Endothelial cell of umbilical vein (primary cell): ENCODE measurements at places on chromosomes 6 and 20. TPM values are rescaled to one million over a fixed set of nuclear protein-coding genes. Genes with fewer than 3 reads are reported as not detected.

- peak; percentile 76 for DNase-seq
Observed at GRCh38 chr6:118896339-118897136, 2.6 kb downstream of the ASF1A start.

DNA sequence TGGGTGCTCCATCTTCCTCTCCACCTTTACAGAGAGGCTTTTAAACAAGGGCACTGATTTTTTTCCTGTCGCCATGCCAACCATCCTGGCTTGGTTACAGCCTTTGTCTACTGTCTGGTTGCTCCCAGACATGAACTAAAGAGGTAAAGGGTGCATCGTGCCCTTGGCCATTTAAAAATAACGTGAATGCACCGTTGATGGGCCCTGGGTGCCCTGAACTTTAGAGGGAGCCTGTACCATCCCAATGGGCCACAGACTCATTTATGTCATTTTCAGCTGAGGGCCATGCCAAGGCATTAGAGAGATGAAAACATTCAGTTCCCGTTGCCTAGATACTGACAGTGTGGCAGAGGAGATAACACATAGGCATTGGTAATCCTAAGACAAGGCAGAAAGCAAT lies 23.3 kb downstream of the TMC2 start:
- DNase-seq = no peak

GRCh38 chr20:52799130-52799529 lies 173.0 kb upstream of the TSHZ2 start:
- DNase-seq = no peak

DNA sequence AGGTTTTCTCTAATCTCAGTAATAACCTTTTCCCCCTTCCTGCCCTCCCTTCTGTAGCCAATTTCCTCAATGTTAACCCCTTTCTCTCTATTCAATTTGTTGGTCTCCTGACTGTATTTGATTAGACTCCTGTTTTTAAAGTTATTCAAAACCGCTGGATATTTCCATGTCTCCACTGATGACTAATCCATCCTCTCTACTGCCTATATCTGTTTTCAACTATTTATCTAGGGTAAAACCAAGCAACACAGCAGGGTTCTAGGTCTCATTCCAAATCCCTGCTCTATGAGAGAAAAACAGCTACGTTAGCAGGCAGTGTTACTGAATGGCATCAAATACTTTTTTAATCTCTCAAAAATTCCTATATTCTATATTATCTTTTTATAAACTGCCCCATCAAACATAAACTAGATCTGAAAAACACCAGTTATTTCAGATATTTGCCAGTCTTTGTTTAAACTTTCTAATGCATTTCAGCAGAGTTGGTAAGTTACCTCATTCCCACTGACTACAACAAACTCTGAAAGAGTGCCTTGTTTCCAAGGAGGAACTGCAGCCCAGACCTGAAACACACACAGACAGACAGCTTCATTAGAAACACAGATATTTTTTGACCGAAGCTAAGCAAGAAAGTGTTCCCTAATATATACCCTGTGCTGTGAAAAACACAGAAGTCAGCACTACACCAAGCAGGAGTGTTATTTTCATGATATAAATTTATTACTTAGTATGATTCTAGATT lies 8.2 kb downstream of the RTN4IP1 start:
- DNase-seq = peak; percentile 88

DNA sequence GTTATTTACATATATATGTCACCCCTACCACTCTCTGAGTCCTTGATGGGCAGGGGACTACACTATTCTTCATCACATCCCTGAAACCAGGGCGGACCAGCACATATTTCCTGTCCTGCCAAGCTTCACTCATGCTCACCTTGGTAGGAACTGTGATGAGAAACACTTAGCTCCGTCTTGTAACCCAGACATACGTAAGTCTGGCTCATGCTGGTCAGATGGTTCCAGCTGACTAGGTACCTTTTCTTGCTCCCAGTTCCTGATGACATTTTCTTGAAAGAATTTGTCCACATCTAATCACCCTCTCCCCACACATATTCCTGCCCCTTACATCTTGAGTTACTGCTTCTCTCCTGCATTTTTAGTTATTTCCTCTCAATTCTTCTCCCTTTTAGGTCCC lies 122.2 kb upstream of the MYLIP start:
- no peak for DNase-seq

DNA sequence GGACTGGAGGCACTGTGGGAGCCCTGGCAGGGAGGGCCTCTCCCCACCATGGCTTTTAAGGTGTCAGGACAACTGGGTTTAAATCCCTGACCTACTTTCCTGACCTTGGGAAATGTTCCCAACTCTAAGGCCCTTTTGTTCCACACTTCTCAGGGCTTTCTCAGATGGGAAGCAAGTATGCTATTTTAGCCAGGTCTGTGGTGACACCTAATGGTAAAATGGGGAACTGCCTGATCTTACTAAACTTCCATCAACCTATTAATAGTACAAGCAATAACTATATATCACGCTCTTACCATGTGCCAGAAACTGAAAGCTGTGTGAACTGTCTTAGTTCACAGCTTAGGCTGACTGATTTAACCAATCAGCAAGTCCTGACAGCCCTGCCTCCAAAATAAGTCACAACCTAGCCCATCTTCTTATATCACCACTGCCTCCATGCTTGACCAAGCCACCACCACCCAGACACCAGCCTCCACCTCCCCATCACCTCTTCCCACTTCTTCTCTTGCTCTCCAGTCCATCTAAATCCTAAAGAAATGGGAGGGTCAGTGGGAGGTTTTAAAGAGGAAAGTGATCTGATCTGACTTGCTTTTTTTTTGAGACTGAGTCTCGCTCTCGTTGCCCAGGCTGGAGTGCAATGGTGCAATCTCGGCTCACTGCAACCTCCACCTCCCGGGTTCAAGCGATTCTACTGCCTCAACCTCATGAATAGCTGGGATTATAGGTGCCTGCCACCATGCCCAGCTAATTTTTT lies 6.9 kb upstream of the BLCAP start:
- peak; percentile 95 for DNase-seq

DNA sequence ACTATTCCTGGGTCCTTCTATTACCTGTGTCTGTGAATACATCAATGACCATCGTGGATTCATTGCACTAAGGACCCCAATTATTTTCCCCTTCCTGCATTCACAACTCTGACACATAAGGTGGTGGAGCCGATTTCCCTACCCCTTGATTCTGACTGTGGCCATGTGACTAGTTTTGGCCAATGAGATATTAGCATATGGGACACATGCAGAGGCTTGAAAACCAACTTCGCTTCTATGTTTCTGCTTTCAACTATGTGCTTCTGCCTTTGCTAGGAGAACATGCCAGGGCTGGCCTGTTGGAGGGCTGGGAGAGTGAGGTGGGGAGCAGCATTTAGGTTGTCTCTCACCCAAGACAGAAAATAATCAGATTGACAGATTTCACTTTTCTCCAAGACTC lies 483.1 kb upstream of the JAG1 start:
- no peak for DNase-seq

DNA sequence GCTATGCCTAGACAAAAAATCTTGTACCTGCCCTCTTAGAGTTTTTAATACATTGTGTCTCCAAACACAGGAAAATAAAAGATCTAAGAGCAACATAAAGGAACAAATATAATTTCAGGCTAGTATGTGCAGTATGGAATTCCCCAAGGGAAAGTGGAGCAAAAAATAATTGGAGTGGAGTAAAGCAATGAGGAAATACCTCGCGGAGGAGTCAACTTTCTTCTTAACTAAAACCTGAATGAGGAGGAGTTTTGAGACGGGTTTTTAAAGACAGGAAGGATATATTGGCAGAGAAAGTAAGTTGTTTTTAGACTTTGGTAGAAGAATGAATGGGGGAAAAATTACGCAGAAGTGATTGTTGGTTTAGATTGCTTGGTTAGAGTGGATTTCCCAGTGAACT lies 14.0 kb downstream of the HIVEP1 start:
- peak; percentile 57 for DNase-seq

- no peak for DNase-seq
Observed at GRCh38 chr6:33813990-33814985, 10.5 kb upstream of the MLN start.

DNA sequence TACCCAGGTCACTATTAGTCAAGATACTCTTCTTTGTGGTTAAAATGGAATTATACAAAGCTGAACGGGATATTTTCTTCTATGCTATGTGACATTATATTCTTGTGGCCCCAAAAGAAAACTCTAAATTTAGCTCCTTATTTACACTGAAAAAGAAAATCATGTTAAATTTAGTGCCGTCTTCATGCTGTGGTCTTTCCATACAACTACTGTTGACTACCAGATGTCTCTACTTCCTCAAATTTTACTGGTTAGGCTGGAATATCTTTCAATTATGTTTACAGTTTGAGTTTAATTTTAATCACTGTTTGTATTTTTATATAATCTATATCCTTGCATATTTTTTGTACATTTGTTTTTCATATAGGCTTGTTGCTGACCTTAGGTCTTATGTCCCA lies 95.6 kb upstream of the FOXO3 start:
- no peak for DNase-seq

DNA sequence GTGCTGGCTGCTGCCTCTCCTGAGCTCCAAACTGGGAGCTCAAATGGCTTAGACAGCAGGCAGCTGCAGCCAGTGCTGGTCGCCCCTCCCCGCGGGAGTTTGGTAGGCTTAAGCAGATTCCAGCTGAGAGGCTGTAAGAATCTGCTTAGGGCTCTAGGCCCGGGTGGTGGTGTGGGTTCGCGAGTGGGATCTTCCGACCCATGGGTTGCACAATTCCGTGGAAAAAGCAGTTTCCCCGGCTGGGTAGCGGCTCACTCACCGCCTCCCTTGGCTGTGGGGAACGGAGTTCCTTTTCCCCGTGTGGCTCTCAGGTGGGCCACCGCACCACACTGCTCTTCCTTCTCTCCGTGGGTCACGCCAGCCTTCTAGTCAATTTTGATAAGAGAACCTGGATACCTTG lies 232.5 kb downstream of the PKHD1 start:
- DNase-seq = no peak

DNA sequence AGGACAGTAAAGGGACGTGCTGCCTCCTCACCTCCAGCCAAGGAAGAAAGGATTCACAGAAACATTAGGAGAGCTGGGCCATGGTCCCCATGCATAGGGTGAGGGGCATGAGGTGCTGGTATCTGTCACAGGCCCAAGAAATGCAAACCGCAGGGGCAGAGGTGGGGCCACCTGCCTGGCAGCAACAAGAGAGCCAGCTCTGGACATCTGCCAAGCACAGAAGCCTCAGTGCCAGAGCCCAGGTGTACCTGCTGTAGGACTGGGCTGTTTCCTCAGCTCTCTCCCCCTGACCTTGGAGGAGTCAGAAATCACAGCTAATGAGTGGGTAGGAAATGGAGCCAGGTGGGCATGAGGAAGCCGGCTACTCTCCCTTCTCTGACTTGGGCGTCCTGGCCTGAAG lies 45.3 kb downstream of the SLC2A12 start:
- no peak for DNase-seq

GRCh38 chr20:10240655-10241054 lies 22.0 kb downstream of the SNAP25 start:
- no peak for DNase-seq

DNA sequence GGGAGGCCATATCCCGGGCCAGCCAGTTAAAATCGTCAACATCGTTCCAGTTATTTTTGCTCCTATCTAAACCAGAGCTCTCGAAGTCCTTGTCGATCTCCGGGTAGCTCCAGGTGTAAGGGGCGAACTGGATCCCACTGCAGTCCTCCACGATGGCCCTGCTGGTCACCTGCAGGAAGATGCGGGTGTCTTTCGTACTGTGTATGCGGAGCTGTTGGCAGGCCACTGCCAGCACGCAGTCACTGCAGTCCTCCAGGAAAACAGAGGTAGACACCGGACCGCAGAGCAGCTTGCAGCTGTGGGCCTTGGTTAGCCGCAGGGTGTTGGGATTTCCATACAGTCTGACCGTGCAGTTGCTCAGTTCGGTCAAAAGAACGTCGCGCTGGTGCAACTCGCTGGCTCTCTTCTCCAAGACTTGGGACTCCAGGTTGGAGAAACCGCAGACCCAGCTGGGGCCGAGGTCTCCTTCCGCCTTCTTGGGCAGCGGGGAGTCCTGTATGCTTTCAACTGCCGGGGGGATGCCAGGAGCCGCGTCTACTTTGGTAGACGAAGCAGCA lies 742 bp downstream of the TBCC start:
- peak; percentile 39 for DNase-seq

DNA sequence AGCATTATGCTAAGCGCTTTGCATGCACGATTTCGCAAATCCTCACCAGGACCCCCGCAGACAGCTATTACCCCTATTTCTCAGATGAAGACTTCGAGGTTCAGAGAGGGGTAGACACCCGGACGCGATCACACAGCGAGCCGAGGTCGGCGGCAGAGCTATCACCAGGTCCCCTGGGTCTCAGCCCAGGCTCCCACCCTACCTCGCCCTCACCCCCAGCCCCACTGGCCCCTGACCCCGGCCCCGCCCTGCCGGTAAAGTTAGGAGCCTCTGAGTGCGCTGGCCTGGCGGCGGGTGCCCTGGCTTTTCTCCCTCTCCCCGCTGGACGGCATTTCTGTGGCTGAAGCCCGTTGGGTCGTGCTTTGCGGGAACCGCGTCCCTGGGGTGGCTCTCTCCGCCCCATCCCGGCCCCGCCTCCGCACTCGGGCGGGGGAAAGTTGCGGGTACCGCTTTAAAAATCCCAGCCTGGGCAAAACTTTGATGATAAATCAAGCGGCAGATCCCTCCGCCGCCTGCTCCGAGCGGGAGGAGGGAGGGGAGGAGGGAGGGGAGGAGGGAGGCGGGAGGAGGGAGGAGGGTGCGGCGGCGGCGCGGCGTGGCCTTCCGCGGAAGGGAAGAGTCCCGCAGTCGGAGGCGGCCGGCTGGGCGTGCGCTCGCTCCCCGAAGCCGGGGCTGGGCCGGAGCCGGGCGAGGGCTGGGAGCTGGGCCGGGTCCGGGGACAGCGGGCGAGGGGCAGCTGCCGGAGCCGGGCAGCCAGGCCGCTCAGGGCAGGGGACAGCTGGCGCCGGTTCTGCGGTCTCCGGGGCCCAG lies at the start of gene VSTM2L:
Gene VSTM2L, plus strand, starts transcription at position 624 of the 810 bp plus-strand sequence. CDS start 224 bp downstream, outside the sequence.
- DNase-seq = no peak

DNA sequence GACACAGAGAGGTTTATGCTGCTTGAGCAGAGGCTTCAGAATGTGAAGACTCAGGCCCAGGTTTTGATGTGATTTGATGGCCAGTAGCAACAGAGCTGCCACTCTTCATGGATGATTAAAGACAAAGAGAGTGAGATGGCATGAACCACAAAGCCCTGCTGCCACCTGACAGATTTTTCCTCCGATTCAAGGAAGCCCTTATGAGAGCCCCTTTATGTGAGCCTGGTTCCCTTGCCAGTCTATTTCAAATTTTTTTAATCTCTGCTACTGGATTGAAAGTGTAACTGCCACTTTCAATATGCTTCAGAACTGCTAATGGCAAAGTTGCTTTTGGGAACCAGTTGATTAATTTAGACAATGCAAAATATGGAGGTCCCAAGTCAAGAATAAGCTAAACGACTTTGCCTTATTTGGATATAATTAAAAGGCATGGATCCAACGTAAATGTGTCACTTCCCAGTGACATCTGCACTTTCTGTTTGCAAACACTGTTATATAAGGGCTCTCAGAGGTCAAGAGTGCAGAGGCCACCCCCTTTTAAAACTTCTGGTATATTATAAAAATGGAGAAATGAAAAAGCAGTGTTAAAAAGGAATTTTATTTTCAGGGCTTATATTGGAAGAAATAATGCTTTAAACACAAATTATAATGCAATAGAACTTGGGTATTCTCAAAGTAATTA lies 238.9 kb upstream of the FLRT3 start:
- DNase-seq = no peak

LPA gene
- total RNA-seq = not detected in 2 replicates

TTK gene
- 23.6 and 29.4 TPM in 2 replicates for total RNA-seq

GCM1 gene
- not detected in 2 replicates for total RNA-seq

ARMH2 gene
- not detected in 2 replicates for total RNA-seq

KCTD20 gene
- 47.2 and 49.2 TPM in 2 replicates for total RNA-seq
